ENCODE measurements at places on chromosomes 11 and 22. TPM values are rescaled to one million over a fixed set of nuclear protein-coding genes. Genes with fewer than 3 reads are reported as not detected.
A peak's percentile ranks its signal among the peaks of the same experiment; 100 is the strongest.

ADORA2A gene
- total RNA-seq: 3.4 TPM

- H3K27me3 ChIP-seq: no peaks in the 10 kb centered on the region
- no peak overlapping the region for H3K27ac ChIP-seq
- DNase-seq: no peak
These were observed 14.6 kb downstream of the PHLDA2 start for GRCh38 chr11:2914455-2915195.

- H3K4me3 ChIP-seq: no peak overlapping the region
- no peak for DNase-seq
- H3K27ac ChIP-seq: no peak overlapping the region
- H3K36me3 ChIP-seq: no peaks in the 10 kb centered on the region
These were observed 149.5 kb downstream of the COMMD9 start for GRCh38 chr11:36139767-36140166.

DNA sequence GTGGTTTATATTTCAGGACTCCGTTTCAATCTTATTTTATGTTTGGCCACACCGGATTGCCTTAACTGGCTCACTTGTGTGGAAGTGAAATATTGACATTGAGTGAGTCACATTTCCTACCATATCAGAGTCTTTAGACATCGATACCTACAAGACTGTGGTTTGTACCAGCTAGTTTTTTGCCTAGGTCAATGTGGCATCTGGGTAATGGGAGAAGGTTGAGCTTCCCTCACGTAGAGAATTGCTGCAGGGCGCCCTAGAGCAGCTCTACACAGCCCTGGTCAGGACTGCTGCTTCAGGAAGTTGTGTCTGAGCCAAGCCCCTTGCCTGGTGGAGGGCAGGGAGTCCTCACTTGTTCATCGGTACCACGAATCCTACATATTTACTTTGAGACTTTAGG lies 1.6 kb downstream of the GRAMD1B start:
- no peak overlapping the region for H3K4me3 ChIP-seq
- no peak for DNase-seq
- H3K27ac ChIP-seq: no peak overlapping the region
- peaks cover 31% of the 10 kb centered on the region for H3K27me3 ChIP-seq
- peaks cover 15% of the 10 kb centered on the region for H3K4me1 ChIP-seq

- no peak for DNase-seq
- H3K36me3 ChIP-seq: no peaks in the 10 kb centered on the region
- peaks cover 16% of the 10 kb centered on the region for H3K4me1 ChIP-seq
- peaks cover 39% of the 10 kb centered on the region for H3K27me3 ChIP-seq
These were observed 156.0 kb upstream of the CADM1 start for GRCh38 chr11:115660030-115660805.

GRCh38 chr11:35826949-35827348 lies 116.9 kb upstream of the LDLRAD3 start:
- no peak overlapping the region for H3K27ac ChIP-seq
- no peaks in the 10 kb centered on the region for H3K27me3 ChIP-seq
- no peaks in the 10 kb centered on the region for H3K36me3 ChIP-seq
- H3K4me3 ChIP-seq: no peak overlapping the region
- DNase-seq: no peak

DNA sequence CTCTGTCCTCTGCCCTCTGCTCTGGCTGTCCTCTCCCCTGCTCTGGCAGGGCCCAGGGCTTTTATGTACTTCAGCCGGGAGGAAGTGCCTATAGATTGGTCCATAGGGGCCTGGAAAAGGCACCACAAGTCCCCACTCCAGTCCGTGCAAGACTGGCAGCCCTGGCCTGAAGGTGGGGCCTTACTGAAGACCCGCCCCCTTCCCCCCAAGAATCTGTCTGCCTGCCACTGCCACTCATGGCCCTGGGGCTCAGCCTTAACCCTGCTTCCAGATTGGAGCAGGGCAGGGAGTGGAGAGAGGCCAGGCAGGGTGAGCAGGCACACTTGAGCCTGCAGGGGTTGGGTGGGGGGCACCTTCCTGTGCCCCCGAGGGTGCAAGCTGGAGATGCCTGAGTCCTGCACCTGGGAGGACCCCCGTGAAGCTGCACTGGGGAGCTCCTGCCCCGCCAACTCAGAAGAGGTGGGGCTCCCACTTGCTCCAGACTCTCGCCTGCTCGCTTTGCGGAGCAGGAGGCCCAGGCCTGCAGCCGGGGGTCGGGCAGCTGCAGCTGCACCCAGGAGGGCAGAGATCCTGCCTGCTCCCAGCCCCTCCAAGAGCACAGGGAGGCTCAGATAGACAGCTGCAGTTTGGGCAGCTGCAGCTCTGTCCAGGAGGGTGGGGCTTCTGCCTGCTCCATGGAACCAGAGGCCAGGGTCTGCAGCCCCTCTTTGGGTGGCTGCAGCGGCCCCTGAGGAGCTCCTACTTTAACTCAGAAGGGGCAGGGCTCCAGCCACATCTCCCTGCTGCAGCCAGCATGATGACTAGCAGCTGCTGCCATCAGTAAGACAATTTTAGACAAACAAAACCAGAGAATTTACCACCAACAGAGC lies 51.0 kb upstream of the SC5D start:
- DNase-seq: no peak
- H3K27me3 ChIP-seq: no peaks in the 10 kb centered on the region
- peaks cover 11% of the 10 kb centered on the region for H3K4me1 ChIP-seq
- no peak overlapping the region for H3K27ac ChIP-seq
- H3K4me3 ChIP-seq: no peak overlapping the region

- peak; percentile 81 for DNase-seq
- peaks cover 2% of the 10 kb centered on the region for H3K36me3 ChIP-seq
- H3K27me3 ChIP-seq: no peaks in the 10 kb centered on the region
These were observed 483 bp upstream of the HYLS1 start for GRCh38 chr11:125886997-125887372.

DNA sequence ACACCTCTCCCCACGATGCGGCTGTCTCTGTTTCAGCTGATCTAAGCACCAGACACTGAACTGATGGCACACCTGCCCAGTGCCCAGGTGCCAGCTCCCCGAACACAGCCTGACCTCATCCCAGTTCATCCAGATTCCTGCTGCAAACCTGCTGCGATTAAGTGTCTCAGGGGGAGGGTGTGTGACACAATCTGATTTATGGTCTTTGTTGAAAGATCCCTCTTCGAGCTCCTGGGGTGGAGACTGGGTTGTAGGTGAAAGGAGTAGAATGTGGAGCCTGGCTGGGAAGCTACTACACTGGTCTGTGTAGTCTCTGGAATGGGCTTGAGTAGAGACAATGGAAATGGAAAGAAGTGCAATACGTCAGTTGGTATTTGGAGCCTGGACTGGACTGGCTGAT lies 390.3 kb downstream of the SHANK2 start:
- H3K4me3 ChIP-seq: no peak overlapping the region
- no peak for DNase-seq
- no peaks in the 10 kb centered on the region for H3K36me3 ChIP-seq
- H3K27ac ChIP-seq: no peak overlapping the region
- peaks cover 5% of the 10 kb centered on the region for H3K27me3 ChIP-seq

GRCh38 chr11:63920939-63921417 lies 4.0 kb upstream of the RCOR2 start:
- no peak for DNase-seq
- H3K4me1 ChIP-seq: peaks cover 43% of the 10 kb centered on the region
- no peaks in the 10 kb centered on the region for H3K27me3 ChIP-seq
- no peak overlapping the region for H3K27ac ChIP-seq

All from suprapubic skin (tissue), 4 donors.